Thoracic aorta (tissue), 2 donors: ENCODE measurements at places on chromosomes 13 and 19.

DNA sequence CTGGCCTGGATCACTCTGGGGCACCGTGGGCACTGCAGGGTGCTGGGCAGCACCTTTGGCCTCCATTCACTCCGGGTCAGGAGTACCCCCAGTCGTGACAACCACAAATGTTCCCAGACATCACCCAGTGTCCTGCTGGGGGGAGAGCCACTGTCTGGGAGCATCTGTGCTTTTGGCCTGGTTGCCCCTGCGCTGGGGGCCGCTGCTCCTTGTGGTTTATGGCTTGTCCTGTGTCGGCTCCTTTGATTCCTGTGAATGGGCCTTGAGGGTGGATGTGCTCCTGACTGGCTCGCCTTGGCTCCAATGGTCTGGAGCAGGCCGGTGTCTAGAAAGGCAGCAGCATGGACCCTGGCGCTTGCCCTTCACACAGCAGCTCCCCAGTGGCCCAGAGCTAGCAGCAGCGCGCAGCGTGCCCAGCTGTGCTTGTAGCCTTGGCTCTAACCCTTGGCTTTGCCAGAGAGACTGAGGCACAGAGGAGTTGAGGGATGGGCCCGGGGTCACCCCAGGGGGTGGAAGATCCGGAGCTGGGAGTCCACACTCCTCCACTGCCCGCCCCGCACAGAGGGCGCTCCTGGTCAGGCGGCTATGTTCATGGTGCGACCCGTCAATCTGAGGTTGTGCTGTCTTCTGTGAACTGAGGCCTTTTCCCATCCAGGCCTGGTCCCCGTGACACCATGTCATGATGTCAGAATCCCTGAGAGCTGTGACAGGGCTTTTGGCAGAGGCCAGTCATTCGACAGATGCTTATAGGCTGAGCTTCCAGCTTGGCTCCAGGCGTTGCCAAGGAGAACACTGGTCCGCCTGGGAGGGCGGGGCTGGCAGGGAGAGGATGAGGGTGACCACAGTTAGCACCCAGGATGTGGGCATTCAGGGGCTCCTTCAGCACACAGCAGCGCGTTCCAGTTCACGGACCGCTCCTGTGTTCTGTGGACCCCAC is 4.1 kb downstream of the DAZAP1 start:
- H3K4me1 ChIP-seq, result peaks cover 42% of the 10 kb centered on the region
- no peaks in the 10 kb centered on the region for H3K36me3 ChIP-seq
- DNase-seq, result peak; percentile 24
- H3K27ac ChIP-seq, result no peak overlapping the region

GRCh38 chr19:5086725-5087439 is 118.0 kb downstream of the KDM4B start:
- peaks cover 18% of the 10 kb centered on the region for H3K4me1 ChIP-seq
- H3K27me3 ChIP-seq, result no peaks in the 10 kb centered on the region
- peaks cover 27% of the 10 kb centered on the region for H3K36me3 ChIP-seq
- H3K4me3 ChIP-seq, result no peak overlapping the region
- no peak overlapping the region for H3K27ac ChIP-seq

GRCh38 chr13:30113551-30113950 is 193.8 kb downstream of the KATNAL1 start:
- no peaks in the 10 kb centered on the region for H3K36me3 ChIP-seq
- H3K27me3 ChIP-seq, result no peaks in the 10 kb centered on the region
- DNase-seq, result no peak

DNA sequence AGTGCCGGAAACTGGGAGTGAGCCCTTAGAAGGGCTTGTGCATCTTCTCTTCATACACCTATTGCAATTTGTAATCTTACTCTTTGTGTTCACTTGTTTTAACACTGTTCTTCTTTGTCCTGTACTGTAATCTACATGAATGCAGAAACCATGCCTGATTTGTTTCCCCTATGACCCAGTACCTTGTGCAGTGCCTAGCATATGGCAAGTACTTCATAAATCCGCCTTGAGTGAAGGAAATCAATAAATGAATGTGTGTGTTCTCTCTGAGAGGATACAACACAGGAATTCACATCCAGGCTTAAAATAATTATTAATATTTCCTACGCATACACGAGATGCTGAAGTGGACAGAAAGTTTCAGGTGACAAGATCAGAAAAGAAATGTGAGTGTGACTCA is 172.6 kb downstream of the GPC6 start:
- no peaks in the 10 kb centered on the region for H3K4me1 ChIP-seq
- H3K36me3 ChIP-seq, result no peaks in the 10 kb centered on the region
- DNase-seq, result no peak
- H3K27me3 ChIP-seq, result no peaks in the 10 kb centered on the region

DNA sequence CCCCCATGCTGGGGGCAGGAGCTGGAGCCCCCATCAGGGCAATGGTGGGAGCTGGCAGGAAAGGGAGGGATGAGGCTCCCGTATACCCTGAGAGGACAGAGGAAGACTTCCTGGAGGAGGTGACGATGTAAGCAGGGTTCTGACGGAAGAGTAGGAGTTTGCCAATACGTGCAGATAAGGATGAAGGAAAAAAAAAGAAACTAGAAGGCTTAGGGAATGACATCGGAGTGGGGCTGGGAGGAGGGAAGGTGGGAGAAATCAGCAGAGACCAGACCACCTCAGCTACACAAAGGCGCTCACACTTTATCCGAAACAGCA is 32.3 kb downstream of the ARHGEF18 start:
- no peaks in the 10 kb centered on the region for H3K27me3 ChIP-seq
- DNase-seq, result no peak
- H3K27ac ChIP-seq, result no peak overlapping the region
- H3K4me1 ChIP-seq, result no peaks in the 10 kb centered on the region
- no peak overlapping the region for H3K4me3 ChIP-seq
- no peaks in the 10 kb centered on the region for H3K36me3 ChIP-seq

GRCh38 chr19:8526345-8527091 is 12.6 kb upstream of the ZNF414 start:
- peak overlapping the region; percentile 84 for H3K4me3 ChIP-seq
- DNase-seq, result peak; percentile 77
- H3K4me1 ChIP-seq, result no peaks in the 10 kb centered on the region
- no peaks in the 10 kb centered on the region for H3K36me3 ChIP-seq

- H3K27me3 ChIP-seq, result no peaks in the 10 kb centered on the region
- H3K27ac ChIP-seq, result no peak overlapping the region
- H3K4me1 ChIP-seq, result no peaks in the 10 kb centered on the region
- no peaks in the 10 kb centered on the region for H3K36me3 ChIP-seq
Observed at GRCh38 chr13:28044608-28045007, 55.8 kb downstream of the FLT3 start.
